NCI-H2081 treated with DMSO at 0.1 percent for 48 hours (cell line): ENCODE measurements at places on chromosomes 3 and 15.

- DNase-seq = no peak
Observed at GRCh38 chr15:40229316-40229715, 9.5 kb upstream of the PAK6 start.

DNA sequence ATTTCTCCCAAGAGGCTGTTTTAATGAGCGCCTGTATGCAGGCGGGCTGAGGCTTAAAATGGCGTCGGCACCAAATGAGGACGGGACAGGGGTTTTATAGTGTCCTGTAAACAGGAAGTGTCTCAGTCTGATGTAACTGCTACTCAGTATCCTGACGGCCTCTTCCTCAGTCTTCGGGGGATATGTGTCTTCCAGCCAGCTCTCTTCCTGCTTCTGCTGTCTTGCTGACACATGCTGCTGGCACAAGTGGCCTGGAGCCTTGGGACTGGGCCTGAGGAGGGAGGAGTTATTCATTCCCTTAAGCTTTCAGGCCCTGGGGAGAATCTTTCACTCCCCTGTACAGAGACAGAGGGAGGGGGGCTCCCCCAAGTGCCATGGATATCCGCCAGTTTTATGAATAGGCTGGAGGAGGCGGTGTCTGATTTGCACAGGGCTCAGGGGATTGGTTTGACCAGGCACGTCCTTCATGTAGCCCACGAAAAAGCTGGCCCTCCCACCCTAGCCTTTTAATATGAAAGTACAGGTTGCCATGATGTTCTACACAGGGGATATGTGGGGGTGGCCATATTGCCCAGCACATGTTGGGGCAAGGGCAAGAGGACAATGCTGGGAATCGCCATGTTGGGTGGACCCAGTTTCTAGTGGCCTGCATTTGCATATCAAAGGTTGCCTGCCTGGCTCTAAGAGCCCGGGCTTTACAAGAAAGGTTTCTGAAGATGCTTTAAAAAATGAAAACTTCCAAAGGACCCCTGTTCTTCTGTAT, 19.9 kb downstream of the NDUFB4 start:
- DNase-seq = no peak

- no peak for DNase-seq
Observed at GRCh38 chr3:58074997-58075396, 66.8 kb downstream of the FLNB start.

DNA sequence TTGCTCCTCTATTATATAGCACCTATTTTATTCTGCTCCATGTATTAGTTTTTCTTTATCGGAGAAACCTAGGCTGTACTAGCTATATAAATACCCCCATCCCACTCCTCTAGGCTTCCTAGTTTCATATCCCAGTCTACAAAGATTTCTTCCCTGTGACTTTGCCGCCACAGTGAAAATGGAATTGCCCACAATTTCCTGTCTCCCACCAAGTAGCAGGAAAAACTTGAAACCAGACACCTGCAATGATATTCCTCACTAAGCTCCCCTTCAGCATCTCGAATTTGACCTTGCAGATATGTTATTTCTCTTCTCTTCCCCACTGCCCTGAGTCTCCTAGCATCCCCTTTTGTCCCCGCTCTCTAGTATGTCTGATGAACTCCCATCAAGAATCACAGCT, 685.8 kb upstream of the CCDC54 start:
- no peak for DNase-seq

GRCh38 chr3:86954226-86954625, 36.7 kb downstream of the VGLL3 start:
- no peak for DNase-seq

DNA sequence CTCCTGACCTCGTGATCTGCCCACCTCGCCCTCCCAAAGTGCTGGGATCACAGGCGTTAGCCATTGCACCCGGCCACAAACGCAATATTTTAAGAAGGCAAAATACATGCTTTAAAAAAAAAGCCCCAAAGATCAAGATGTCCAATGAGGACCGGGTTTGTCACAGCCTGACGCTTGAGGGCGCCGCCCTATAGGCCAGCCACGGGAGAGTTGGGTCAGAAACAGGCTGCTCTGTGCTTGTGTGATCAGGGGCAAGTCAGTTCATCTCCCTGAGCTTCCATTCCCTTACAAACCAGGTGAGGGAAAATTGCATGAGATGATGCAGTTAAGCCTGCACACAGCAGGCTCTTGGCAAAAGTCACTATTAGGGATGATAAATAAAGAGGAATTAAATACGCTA, 23.9 kb downstream of the FAM174B start:
- DNase-seq = no peak

DNA sequence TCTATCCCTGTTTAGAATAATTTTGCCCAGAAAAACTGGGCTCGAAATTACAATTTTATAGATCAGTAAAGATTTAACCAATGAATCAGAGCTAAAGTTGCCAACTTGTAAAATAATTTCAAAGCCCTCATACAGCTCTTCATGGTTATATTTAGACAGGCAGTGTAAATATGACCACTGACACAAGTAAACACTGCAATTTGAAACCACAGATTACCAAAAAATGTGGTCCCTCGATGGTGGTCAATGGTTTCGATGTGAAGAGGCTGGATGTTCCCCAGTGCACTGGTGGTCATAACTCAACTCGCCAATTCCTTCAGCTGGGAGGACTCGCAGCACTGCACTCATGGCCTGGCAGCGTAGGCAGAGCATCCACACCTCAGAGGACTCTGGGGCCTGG, 28.6 kb downstream of the LRTM1 start:
- no peak for DNase-seq

DNA sequence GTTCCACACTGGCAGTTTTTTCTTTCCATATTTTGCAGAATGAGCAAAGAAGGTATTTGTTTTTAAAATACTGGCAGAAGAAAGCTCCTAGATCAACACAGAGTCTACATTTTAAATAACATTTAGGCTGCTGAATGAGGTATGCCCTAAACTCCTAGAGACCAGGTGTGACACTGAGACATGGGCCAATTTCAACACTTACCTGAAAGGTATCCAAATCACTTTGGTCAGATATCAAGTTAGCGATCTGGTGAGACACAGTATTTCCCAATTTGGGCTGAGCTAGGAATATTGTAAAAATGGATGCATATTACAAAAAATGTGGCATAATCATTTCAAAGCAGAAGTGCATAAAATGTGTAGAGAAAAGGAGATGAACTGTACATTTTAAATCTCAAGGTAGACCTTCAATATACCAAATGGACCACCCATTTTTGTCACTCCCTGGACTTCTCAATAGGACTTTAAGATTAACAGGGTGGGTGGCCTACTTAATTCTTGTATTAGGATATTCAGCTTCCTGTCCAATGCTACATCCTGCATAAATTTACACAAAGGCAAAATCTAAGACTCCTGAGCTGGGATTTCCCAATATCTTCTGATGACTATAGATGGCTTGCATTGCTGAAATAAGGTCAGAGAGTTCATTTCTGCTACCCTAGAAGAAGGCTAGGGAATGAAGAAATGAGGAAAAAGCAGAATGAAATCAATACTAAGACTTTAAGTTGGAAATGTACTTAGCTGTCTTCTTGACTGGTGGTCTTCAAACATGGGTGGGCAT, 487.8 kb downstream of the FOXP1 start:
- DNase-seq = no peak

DNA sequence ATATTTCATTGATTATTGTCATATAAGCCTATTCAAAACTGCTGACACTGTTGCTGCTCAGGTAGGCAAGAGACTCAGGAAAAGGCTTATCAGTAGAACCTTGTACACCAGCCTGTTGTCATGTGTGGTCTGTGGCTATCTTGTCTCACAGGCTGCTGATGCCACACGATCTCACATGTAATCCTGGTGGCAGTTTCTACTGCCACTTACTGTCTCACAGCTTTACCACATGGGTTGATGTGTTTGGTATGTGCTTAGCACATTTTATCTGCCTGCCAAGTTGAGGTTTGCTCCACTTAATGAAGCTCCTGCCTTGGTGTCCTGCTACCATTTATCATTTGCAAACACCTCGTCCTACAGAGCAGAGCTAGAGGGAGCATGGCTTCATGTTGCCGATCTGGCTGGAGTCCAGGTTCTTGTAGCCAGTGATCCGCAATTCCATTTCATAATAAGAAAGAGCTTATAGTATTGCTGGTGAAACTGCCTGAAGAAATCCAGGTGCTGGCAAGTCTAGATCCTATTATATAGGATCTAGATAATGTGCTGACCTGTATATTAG, 637.9 kb downstream of the NLGN1 start:
- DNase-seq = peak; percentile 59

- no peak for DNase-seq
Observed at GRCh38 chr3:122255757-122256439, 69.2 kb upstream of the CSTA start.
